ENCODE measurements at places on chromosomes 1 and 21.

DNA sequence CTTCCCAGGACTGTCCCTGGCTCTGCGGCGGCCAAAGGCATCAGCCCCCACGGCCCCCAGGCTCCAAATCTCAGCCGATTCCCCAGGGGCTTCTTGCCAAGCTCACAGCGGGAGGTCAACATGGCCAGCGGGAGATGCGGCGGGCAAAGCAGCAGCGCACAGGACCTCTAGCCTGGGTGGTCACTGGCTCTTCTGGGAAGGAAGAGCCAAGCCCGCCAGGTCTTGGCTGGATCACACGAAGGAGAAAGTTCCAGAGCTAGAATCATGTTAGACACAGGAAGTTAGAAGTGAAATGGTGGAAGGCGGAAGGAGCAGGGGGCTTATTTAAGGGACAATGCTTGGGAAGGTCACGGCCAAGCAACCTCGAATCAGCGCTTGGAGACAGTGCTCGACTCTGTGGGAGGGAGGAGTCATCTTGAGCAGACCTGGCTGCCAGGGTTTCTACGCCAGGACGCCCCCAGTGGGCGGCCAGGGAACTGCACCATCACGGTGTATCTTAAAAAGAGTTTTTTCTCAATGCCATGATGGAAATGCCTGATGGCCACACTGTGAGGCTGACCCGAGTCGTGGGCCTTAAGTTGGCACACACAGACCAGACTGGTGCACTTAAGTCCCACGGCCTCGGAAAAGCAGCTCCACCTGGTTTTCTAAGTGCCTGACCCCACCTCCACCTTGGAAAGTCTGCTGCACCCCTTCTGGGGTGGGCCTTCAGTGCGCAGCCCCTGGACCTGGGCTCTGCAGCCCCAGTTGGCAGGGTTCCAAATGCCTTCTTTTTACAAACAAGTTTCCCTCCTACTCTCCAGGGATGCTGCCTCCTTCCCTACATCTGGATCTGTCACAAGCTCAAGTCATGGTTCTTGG, 29.3 kb downstream of the SLC66A1 start:
- peak; percentile 64 for DNase-seq

DNA sequence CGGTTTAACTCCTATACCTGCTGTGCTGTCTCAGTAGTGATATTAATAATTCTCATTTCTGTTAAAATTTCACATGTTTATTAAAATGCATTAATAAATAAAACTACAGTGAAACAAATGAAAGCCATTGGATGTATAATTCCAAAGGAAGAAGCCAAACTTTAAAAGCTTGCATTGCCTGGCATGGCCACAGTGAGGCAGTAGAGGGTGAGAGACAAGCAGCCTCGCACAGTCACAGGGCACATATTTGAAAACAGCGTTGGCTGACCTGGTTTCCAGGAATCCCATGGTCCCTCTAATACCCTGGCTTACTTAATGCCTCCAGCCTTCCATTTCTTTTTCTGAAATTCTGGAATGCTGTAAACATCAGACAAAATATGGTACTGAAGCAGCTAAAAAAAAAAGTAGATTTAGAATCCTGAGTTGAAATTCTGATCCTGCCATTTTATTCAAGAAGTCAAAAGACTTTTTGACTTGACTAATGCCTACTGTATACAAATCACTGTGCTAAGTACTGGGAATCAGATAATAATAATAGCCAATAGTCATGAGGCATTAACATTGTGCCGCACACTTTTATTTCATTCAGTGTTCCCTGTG, 6.7 kb upstream of the RNASEL start:
- DNase-seq = peak; percentile 51

DNA sequence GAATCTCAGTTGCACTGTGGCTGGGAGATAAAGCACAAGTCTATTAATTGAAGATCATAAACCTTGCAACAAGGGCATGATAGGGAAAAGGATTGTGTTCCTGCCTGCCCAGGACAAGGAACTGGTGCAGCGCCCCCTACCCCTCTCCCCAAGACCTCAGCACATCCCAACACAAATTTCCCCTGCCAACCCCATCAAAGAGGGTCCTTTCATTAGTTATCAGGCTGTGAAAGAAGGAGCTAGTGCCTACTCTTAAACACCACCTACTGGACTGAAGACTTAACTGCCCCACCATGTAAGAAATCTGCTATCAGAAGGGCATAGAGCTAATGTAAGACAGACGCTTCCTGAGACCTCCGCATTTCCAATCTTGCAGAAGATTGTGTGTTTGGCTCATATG, 372.6 kb downstream of the AGBL4 start:
- DNase-seq = no peak

GRCh38 chr1:68181165-68181556, 51.2 kb downstream of the WLS start:
- DNase-seq = no peak

DNA sequence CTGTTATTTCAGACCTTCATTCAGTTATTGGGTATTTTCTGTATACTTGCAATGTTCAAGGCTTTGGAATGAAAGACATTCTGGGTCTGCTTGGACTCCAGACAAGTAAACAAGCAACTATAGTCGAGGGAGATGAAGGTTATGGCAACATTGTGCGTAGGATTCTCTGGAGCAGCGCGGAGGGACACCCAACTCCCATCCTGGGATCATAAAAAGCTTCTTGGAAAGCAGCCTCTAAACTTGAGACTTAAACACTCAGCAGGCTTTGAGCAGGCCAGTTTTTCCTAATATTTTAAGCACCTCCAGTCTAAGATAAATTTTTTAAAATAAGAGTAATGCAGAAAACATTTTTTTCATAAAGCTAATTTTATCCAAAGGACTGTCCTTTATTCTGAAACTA, 7.6 kb upstream of the LYST start:
- no peak for DNase-seq

DNA sequence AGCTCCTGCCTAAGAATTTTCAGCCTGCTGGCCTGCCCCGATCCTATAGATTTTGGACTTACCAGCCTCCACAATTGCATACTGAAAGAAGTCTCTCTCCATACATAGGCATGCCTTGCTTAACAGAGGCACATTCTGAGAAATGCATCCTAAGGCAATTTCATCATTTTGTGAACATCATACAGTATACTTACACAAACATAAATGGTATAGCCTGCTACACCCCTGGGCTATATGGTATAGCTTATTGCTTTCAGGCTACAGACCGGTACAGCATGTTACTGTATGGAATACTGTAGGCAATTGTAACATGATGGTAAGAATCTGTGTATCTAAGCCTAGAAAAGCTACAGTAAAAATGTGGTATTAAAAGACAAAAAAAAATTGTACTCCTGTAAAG, 174.7 kb downstream of the NRIP1 start:
- no peak for DNase-seq

DNA sequence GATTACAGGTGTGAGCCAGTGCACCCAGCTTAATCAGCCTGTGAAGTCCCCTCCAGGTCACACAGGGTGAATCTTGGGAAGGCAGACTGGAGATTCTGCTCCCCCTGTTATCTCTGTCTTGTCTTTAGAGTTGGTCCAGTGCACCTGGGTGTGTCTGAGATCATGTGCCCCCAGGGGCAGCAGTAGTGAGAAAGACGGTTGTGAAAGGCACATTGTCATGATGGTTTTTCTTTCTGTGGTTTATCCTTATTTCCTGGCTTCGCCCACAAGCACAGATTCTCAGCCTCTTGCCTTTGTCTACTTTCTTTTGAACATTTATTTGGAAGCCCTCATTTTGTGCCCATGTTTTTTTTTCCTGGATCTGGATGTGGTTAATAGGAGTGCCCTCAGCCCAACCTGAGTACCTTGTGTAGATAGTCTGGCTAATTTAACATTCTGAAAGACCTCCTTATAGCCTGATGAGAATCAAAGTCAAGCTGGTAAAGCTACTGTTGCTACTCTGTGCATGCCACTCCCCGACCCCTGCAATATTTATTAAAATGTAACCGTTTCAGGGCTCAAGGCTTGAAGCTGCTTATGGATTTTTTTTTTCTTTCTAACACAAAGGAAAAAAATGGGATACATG, 23.7 kb downstream of the UCK2 start:
- DNase-seq = no peak

Measured in left colon (tissue), 2 donors.